ENCODE measurements at places on chromosomes 6 and 20. TPM values are rescaled to one million over a fixed set of nuclear protein-coding genes. Genes with fewer than 3 reads are reported as not detected.
A peak's percentile ranks its signal among the peaks of the same experiment; 100 is the strongest.

Gene RNF39
- total RNA-seq, result not detected

Gene SAMD5
- total RNA-seq, result 17.6 TPM

Gene SOBP
- 56.9 TPM for total RNA-seq

Gene CDC40
- total RNA-seq, result 28.2 TPM

- no peak for DNase-seq
These were observed 211.9 kb downstream of the HAO1 start for GRCh38 chr20:7728338-7728737.

- no peak for DNase-seq
These were observed 93.1 kb downstream of the EPB41L2 start for GRCh38 chr6:130969791-130970491.

DNA sequence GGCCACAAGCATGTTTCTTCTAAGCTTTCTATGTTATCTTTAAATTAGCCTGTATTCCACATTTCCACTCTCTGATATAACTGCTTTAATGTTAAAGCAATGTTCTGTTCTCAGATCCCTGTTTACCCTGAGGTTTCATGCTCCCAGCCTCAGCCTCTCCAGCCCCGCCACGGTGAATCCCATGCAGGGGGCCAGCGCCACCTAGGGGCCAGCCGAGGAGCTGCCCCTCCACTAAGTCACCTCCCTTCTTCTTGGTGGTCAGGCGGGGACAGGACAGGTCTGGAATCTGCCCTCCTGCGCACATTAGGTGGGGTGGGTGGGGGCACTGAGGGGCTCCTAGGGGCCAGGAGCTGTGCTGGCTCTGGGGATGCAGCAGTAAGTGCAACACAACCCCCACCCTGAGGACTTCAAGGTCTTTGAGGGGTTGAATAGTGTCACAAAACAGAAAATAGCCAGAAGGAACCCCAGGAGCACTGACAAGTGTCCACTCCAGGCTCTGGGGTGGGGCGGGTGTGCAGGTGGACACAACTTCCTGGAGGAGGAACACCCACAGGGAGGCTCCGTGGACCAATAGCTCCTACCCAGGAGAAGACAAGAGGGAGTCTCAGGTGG, 61.6 kb downstream of the RAB44 start:
- DNase-seq, result peak; percentile 66

- no peak for DNase-seq
These were observed 83.3 kb upstream of the DUSP22 start for GRCh38 chr6:208938-209337.

DNA sequence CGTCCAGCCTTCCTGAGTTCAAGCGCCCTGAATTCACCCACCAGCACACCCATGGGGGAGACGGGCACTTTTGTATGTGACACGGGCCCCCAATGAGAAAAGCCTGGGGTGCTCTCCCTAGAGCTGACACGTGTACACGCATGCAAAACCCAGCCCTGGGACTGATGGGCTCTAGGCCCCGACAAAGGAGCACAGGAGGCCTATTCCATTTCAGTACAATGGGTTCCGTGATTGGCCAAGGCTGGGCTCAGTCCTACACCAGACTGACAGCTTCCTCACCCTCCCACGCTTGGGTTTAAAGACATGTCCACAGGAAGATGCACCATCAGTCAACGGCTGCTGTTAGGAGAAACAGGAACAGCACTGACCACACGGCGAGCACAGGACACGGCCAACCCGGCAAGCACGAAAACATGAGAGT, 8.8 kb downstream of the ZBTB46 start:
- no peak for DNase-seq

GRCh38 chr6:41442800-41443501, 103.2 kb upstream of the FOXP4 start:
- no peak for DNase-seq
